ENCODE measurements at places on chromosomes 1 and 21.

- DNase-seq = peak; percentile 60
Observed at GRCh38 chr21:33383056-33383888, 19.9 kb upstream of the IFNGR2 start.

- no peak for DNase-seq
Observed at GRCh38 chr1:30892671-30893073, 15.9 kb downstream of the SDC3 start.

- DNase-seq = no peak
Observed at GRCh38 chr1:163076446-163076845, 7.3 kb downstream of the RGS4 start.

- DNase-seq = no peak
Observed at GRCh38 chr1:196558411-196558810, 49.8 kb downstream of the KCNT2 start.

DNA sequence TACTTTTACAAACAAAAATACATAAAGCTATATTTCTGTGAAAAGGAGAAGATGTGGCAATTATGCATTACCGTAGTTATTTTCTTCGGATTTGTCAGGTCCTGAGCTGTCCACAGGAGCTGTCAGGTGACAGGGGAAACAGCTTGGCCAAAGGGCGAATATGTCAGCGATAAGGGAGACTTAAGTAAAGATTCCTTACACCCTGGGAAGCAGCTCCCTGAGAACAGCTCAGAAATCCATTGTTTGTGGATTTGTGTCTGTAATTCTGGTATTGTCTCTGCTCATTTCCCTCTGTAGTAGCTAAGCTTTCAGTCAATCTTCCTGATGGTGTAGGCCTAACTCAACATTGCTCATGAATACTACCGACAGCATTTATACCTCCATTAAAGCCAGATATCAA lies 7.1 kb upstream of the CD34 start:
- DNase-seq = no peak

DNA sequence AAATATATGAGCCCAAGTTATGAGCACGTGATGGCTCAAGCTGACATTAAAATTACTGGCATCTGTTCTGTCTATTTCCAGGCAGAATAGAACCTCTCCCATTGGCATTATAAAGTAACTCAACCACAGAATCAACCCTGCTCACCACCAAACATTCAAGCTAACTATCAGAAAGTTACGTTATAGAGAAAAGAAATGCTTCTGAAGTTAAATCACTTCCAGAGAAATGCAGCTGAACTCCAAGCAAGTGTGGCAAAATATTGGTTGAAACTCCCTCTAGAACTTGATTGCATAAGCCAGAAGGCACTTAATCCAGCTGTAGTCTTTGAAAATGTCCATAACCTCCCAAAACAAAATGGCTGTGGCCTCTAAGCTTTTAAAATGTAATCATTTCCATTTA lies 36.2 kb upstream of the UBE2U start:
- no peak for DNase-seq

DNA sequence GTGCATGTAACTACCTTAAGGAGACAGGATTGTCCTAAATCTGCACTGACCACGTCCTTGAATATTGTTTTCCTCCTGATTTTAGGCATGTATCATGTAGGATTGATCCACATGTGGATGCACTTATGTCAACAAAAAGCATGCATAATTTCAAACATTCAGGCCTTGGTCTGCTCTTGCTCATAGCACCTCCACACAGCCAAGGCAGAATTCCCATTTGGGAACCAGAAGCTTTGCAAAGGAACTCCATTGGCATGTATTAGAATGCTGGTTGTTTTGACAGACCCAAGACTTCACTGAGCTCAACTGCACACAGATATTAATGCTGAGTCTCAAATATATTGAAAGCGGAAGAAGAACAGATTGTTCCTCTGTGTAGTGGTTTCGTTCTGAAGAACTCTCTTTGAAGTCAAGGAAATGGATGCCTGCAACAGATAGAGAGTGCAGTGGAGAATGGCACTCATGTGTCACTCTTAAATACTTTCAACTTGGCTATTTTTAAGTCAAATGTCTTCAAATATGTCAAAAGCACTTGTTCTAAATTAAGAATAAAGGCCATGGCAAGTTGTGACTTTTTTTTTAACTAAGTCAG lies 387.6 kb downstream of the LTN1 start:
- no peak for DNase-seq

DNA sequence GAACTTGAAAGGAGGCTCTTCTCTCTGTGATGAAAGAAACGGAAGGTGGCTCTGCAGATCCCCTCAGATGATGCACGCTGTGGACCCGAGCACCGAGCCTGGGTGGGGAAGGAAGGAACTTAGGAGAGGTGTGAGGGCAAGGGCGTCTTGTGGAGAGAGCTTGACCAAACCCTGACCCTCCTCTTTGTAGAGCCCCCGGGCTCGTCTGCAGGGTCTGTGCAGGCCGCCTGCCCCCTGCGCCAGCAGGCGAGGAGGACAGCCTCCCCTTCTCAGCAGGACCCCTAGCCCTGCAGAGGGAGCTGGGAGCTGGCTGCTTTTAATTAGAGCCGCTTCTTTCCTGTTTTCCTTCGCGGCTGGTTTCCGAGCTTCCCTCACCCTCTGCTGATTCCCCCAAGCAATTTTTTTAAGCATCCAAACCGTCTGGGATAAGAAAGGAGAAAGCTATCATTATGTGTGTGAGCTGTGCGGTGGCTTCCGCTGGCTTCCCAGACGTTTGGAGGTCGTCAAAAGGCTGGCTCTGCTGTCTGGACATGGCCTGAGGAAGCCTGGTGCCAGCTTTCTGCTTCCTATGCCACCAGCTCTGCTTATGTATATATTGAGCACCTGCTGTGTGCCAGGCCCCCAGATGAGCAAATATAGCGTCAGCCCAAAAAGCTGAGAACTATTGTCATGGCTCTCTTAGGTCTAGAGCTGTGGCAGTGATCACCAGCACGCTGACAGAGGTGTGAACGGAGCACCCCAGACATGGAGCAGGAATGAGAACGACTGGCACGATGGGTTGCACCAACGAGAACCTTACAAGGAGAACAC lies 160.2 kb upstream of the IRF2BP2 start:
- no peak for DNase-seq

DNA sequence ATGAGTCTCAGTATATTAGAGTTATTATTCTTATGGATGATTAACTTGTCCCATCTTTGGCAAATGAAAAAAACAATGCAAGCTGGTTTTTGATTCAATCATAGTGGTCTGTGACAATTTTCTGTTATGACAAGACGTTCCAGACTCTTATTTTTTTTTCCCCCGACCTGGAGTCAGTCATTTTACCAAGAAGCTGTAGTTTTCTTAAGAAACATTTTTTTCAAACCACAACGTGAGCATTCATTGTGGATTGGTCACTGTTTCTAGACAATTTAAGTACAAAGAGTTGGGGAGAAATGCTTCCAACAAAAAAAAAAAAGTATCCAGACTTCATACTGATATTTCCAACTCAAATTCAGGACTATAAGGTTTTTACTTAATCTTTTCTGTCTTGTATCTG lies 8.0 kb upstream of the ANGPTL3 start:
- no peak for DNase-seq

- DNase-seq = no peak
Observed at GRCh38 chr1:95368178-95368577, 134.2 kb downstream of the RWDD3 start.

DNA sequence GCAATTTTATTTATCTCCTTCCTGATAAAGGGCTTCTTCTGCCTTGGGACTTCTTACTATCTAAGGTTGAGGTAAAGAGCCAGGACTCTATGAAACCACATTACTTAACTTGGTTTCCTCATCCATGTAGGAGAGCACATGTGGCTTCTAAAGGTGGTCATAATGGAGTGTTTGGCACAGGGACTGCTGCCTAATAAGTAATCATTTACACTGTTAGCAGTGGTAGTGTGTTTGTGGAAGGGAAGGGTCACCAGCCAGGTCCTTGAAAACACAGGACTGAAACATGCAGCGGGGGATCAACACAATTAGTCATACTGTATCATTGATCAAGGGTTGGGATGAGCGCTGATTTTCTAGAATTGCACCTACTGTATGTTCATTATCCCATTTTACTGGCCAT lies 59.6 kb downstream of the UCK2 start:
- no peak for DNase-seq

- no peak for DNase-seq
Observed at GRCh38 chr1:212782422-212783154, 9.0 kb downstream of the NSL1 start.

GRCh38 chr1:218971156-218971555 lies 202.5 kb upstream of the LYPLAL1 start:
- DNase-seq = no peak

- DNase-seq = no peak
Observed at GRCh38 chr1:7574121-7575040, 196.7 kb upstream of the VAMP3 start.

DNA sequence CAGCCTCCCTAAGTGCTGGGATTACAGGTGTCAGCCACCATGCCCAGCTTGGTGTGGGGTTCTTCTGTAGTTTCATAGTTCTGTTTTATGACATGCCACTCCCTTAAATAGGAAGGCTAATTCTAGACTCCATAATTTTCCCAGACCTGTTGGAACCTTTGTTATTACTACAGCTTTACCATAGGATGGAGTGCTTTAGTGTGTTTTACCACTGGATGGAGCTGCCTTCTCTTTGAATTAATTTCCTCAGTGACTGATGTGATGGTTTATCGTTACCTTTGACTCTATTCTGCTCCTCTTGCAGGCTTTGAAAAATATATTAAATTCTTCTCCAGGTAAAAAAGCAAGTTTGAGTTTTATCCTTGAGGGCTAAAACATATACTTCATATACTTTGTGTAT lies 84.6 kb upstream of the NEK7 start:
- no peak for DNase-seq

DNA sequence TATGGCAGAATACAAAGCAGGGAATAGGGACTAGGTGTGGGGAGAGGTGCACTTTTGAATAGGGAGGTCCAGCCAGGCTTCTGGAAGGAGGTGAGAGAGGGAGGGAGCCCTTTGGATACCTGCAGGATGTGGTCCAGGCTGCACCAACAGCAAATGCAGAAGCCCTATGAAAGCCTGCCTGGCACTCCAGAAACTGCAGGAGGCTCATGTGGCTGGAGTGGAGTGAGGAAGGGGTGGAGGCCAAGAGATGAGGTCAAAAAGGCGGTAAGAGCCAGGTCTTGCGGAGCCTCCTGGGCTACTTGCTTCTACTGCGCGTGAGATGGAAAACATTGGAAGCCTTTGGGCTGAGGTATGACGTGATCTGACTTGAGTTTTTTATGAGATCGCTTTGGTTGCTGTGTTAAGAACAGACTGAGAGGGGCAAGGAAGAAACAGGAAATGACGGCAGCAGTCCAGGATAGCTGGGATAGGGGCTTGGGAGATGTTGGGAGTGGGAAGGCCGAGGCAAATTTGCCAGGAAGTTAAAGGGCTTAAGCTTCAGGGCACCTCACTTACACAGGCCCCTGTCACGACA lies 4.4 kb upstream of the BATF3 start:
- DNase-seq = no peak

DNA sequence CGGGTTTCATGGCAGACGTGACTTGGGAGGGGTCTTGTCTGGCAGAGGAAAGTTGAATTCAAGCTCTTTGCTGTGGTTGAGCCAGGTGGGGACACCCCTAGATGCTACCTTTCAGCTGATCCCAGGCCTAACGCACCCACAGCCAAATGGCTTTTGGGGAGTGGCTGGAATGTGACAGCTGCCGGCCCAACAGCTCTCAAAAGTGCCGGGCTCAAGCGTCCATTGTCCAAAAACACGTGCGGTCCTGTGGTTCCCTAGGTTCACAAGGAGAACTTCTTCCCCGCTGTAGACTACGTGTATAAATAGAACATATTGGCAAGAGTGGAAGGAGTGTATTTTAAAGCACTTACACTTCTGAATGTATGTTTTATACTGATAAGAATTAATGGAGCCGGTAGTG lies 87.1 kb upstream of the ARHGEF16 start:
- DNase-seq = no peak

DNA sequence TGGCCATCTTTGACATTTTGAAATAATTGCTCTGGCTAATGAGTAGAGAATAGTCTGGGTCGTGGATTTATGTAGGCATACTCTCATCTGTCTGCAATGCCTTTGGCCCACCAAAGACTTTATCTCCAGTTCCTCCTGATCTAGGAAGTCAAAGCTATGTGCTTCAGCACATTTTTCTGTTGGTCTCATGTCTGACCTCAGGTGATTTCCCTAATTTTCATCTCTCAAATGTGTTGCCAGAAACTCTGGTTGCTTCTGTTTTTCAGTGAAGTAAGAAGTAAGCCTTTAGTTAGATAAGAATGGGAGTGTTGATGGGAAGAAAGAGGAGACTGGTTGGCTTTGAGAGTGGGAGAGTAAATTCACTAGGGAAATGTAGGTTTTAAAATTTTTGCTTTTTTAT lies 66.4 kb downstream of the GPR88 start:
- DNase-seq = no peak

DNA sequence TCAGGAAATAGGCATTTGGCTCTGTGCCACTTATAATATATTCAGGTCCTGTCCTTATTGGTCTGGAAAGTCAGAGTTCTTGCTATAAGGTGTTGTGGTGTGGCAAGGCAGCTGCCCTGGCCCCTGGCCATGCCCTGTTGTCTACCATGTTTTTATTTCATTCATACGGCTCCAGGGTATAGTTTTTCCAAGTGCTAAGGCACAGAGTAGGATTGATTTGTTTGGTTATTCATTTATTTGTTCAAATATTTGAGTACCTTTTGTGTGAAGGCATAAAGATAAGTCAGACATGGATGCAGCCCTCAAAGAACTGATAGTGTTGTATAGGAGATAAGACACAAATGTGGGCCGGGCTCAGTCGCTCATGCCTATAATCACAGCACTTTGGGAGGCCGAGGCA lies 10.1 kb downstream of the ZBTB8B start:
- DNase-seq = no peak

DNA sequence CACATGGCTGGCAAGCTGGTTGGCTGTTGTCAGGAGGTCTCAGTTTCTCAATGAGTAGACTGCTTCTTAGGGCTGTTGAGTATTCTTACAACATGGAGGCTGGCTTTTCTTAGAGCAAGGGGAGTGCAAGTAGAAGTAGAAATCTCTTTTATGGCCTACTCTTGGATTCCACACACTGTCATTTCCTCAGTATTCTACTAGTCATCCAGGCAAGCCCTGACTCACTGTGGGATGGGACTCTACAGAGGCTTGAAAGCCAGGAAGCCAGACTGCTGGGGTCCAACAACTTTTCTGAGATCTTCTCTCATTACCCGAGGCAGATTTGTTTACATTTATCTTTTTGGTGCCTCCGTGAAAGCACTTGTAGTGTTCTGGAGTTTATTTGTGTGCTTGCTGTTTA lies 196.2 kb upstream of the APP start:
- DNase-seq = no peak
